ENCODE measurements at places on chromosomes 3 and 15.
A peak's percentile ranks its signal among the peaks of the same experiment; 100 is the strongest.

GRCh38 chr3:41888368-41889076 lies 73.4 kb downstream of the ULK4 start:
- no peaks in the 10 kb centered on the region for H3K27me3 ChIP-seq
- H3K4me1 ChIP-seq: no peaks in the 10 kb centered on the region
- no peaks in the 10 kb centered on the region for H3K36me3 ChIP-seq
- no peak overlapping the region for H3K4me3 ChIP-seq
- DNase-seq: no peak

DNA sequence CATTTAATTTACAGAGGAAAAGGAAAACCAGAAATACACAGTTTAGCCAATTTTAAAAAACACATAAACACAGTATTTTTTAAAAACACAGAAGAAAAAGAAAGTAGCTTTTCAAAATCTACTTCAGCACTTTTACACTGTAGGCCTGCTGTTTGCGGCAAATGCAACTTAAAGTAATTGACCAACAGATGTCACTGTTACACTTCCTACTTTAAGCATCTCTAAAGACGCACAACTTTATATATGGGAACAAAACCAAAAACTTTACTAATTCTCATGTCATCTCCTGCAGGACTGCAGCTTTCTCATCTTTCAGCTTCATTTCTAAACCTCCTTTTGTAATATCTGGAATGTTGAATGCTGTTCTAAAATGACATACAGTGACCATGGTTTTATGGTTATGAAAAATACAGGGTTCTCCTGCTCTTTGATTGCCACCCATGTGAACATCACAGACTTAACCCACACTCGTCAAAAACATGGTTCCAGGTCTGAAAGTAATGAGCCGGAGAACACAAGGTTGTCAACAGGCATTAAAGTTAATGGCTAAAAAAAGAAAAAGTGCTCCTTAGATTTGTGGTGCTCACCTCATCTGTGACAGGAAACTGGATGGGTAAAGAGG lies 107.9 kb downstream of the FMN1 start:
- no peak overlapping the region for H3K4me3 ChIP-seq
- no peaks in the 10 kb centered on the region for H3K36me3 ChIP-seq
- H3K4me1 ChIP-seq: peaks cover 14% of the 10 kb centered on the region
- DNase-seq: peak; percentile 58
- H3K27ac ChIP-seq: no peak overlapping the region
- H3K27me3 ChIP-seq: no peaks in the 10 kb centered on the region

DNA sequence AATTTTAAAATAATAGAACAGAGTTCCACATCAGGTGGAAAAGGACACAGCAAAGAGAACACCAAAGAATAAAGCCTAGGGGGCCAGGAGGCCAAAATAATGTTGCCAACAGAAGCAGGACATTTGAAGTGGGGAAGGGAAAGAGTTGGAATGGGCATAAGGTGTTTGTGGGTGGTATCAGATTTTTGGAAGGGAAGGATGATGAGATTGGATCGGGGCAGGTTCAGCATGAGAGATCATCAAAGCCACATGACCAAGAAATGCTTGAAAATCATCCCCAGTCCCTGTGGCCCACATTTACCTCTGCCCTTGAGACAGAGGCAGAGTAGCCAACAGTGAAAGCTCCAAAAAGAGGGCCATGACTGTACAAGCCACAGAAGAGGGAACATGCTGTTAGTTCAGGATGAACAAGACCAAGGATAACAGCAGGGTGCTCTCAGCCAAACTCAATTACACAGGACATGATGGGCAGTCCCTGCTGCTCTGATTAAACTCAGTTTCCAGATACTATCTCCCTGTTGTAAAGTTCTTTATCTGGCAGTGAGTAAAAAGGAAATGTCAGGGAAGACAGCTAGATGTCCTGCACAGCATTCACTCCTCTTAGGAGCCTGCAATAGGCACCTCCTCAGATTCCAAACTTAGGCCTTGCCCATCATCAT lies 32.5 kb downstream of the RAB27A start:
- peak overlapping the region; percentile 71 for H3K27ac ChIP-seq
- H3K4me3 ChIP-seq: no peak overlapping the region
- H3K4me1 ChIP-seq: peaks cover 65% of the 10 kb centered on the region
- no peak for DNase-seq

DNA sequence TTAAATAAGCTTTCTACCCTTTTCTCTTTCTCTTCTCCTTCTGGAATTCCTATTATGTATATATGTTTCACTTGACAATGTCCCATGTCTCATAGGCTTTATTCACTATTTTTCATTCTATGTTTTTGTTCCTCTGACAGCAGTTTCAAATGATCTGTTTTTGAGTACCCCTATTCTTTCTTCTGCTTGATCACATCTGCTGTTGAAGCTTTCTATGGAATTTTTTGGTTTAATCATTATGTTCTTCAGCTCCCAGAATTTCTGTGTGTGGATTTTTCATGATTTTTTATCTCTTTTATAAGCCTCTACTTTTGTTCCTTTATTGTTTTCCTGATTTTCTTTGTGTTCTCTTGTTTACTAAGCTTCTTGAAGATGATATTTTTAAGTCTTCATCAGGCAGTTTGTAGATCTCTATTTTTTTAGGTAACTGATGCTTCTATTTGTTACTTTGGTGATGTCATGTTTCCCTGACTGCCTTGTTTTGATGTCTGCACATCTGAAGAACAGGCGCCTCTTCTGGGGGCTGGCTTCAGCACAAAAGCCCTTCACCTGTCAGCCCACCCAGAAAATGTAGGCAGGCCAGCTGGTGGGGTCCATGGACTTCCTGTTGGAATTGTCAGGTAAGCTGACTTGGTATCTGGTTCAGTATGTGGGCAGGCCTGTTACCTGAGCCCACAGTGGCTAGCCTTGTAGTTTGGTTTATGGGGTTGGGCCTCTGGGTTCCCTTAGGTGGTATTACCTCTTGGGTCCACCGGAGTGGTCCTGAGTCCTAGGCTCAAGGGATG lies 15.8 kb downstream of the FAM227B start:
- no peaks in the 10 kb centered on the region for H3K4me1 ChIP-seq
- no peak overlapping the region for H3K4me3 ChIP-seq
- H3K36me3 ChIP-seq: no peaks in the 10 kb centered on the region
- no peak overlapping the region for H3K27ac ChIP-seq
- no peaks in the 10 kb centered on the region for H3K27me3 ChIP-seq
- DNase-seq: no peak

- no peaks in the 10 kb centered on the region for H3K36me3 ChIP-seq
- H3K27ac ChIP-seq: peak within 1 kb of the TSS; percentile 89
- peak within 1 kb of the TSS; percentile 65 for H3K4me3 ChIP-seq
- peaks cover 42% of the 10 kb centered on the region for H3K4me1 ChIP-seq
- no peaks in the 10 kb centered on the region for H3K27me3 ChIP-seq
These were observed at the start of gene FAH for GRCh38 chr15:80152896-80153876. TSS of gene FAH (plus strand) at chr15:80152999. CDS start at chr15:80153055, 56 bp downstream.

- H3K27me3 ChIP-seq: no peaks in the 10 kb centered on the region
- DNase-seq: no peak
- H3K4me1 ChIP-seq: peaks cover 30% of the 10 kb centered on the region
- H3K36me3 ChIP-seq: no peaks in the 10 kb centered on the region
- no peak overlapping the region for H3K4me3 ChIP-seq
These were observed 110.8 kb downstream of the BBX start for GRCh38 chr3:107633327-107634098.

DNA sequence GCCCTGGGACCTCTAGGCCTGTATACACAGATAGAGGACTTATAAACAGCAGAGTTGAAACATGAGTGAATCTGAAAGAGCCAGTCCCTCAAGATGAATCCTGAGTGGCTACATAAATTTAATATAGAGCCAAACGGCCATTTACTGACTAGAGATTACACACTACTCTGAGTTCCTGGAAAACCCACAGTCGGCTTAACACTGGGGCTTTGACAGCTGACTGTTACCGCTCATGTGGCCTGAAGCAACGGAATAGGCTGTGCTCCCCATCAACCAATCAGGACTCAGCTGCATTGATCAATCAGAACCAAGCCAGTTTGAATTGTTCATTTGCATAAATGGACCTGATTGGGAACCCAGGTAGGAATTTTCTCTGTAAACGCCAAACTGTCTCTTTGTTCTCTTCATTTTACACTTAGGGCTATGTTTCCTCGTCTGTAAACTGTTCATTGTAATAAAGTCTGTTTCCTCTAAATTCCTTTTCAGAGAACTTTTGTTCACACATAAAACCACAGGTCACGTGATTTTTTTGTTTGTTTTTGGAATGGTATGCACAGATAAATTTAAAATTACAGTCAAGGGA lies 40.5 kb downstream of the CCNL1 start:
- no peaks in the 10 kb centered on the region for H3K36me3 ChIP-seq
- peaks cover 7% of the 10 kb centered on the region for H3K27me3 ChIP-seq
- H3K27ac ChIP-seq: no peak overlapping the region
- H3K4me1 ChIP-seq: no peaks in the 10 kb centered on the region
- H3K4me3 ChIP-seq: no peak overlapping the region
- DNase-seq: no peak

DNA sequence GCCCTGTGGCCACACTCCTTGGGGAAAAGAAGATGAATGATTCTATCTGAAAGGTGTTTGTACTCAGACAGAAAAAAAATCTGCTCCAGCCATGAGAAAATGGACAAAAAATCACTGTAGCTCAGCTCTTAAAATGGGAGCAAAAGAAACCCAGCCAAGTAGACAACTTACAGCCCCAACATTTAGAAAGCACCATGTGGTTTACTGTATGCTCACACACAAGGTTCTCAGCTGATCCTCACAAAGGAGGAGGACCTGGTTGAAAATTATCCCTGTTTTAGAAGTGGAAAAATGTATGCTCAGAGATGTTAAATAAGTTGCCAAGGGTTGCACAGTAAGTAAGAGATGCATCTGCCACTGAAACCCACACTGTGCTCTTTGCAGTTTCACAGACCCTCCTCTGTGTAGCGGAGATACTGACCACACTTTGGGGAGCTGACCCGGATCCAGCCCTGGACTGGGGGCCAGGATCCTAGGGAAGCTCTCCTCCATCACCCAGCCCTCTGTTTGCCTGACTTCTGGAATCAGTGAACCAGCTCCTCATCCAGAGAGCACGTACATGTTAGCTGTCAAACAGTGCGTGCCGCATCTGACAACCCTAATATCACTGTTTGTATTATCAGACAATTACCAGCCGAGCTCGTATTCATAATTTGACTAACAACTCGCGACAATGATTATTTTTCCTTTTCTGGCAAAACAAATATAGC lies 32.7 kb upstream of the TPRG1 start:
- no peak overlapping the region for H3K4me3 ChIP-seq
- no peaks in the 10 kb centered on the region for H3K36me3 ChIP-seq
- no peak for DNase-seq
- H3K4me1 ChIP-seq: peaks cover 7% of the 10 kb centered on the region

- H3K27ac ChIP-seq: no peak within 1 kb of the TSS
- peak within 1 kb of the TSS; percentile 49 for H3K4me3 ChIP-seq
- no peaks in the 10 kb centered on the region for H3K36me3 ChIP-seq
- no peak for DNase-seq
- H3K27me3 ChIP-seq: peaks cover 32% of the 10 kb centered on the region
These were observed at the start of gene MYO5C for GRCh38 chr15:52295421-52296001. TSS of gene MYO5C (minus strand) at chr15:52295804. CDS start at chr15:52295636, 168 bp downstream.

- H3K27me3 ChIP-seq: no peaks in the 10 kb centered on the region
- no peaks in the 10 kb centered on the region for H3K4me1 ChIP-seq
- no peak overlapping the region for H3K27ac ChIP-seq
- no peaks in the 10 kb centered on the region for H3K36me3 ChIP-seq
- DNase-seq: no peak
- H3K4me3 ChIP-seq: no peak overlapping the region
These were observed 156.0 kb downstream of the NAALADL2 start for GRCh38 chr3:175015056-175015635.

- H3K27ac ChIP-seq: no peak overlapping the region
- peaks cover 32% of the 10 kb centered on the region for H3K36me3 ChIP-seq
- H3K4me3 ChIP-seq: no peak overlapping the region
- H3K27me3 ChIP-seq: no peaks in the 10 kb centered on the region
- H3K4me1 ChIP-seq: peaks cover 22% of the 10 kb centered on the region
These were observed 59.6 kb upstream of the CASR start for GRCh38 chr3:122123850-122124249.

- H3K27me3 ChIP-seq: no peaks in the 10 kb centered on the region
- no peak for DNase-seq
- H3K27ac ChIP-seq: peak overlapping the region; percentile 15
- H3K4me3 ChIP-seq: no peak overlapping the region
- H3K36me3 ChIP-seq: peaks cover 80% of the 10 kb centered on the region
These were observed 53.5 kb downstream of the PFN2 start for GRCh38 chr3:149917124-149917667.

DNA sequence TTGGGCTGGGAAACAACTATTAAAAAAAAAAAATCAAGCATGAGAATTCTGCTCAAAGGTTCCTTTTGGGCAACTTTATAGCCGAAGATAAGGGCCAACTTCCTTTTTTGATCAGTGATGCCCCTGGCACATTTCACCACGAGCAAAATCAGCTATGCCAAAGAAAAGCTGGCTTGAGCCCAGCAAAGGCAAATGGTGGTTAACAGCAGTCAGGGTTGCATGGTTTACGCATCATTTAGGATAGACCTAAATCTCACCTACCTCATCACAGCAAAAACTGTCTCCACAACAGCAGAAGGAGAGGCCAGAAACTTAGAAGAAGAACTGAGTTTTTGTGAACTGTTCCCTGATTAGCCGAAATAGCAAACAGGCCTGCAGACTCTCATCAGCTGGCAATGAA lies 220.1 kb upstream of the CDIN1 start:
- no peaks in the 10 kb centered on the region for H3K4me1 ChIP-seq
- H3K4me3 ChIP-seq: no peak overlapping the region
- H3K27ac ChIP-seq: no peak overlapping the region
- H3K36me3 ChIP-seq: no peaks in the 10 kb centered on the region

DNA sequence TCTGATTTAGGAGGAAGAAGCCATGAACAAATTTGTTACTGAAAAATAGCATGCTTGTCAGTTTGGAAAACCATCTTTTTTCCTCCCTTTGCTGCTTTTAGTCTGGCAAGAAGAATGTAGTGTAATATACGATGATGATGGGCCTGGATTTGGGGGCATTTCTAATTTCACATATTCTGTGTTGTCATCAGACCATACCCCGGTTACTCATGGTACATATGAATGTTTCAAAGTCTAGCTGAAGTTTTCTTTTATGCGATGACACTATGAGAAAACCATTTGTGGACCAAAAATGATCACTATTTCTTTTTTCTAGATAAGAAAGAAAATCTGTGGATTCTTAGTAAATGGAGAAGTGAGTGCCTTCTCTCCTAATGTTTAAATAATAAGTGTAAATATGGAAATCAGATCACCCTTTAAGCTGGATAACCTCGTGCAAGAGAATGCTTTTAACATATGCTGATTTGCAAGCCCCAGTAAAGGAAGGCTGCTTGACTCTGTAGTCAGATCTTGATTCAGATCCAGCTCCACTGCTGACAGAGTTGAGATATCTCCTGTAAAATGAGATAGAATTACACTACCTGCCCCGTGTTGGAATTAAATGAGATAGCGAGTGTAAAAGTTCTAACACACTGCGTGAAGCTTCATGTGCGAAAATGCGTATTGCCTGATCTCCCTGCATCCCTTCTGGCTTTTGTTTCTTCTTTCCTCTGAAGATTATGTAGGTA lies 3.0 kb downstream of the MEF2A start:
- H3K4me3 ChIP-seq: peak overlapping the region; percentile 90
- H3K27ac ChIP-seq: peak overlapping the region; percentile 99
- no peaks in the 10 kb centered on the region for H3K36me3 ChIP-seq
- DNase-seq: no peak
- no peaks in the 10 kb centered on the region for H3K27me3 ChIP-seq

All from CD14-positive monocyte (primary cell).